Right cardiac atrium (tissue), 5 donors: ENCODE measurements at places on chromosomes 16 and 17. TPM values are rescaled to one million over a fixed set of nuclear protein-coding genes. Genes with fewer than 3 reads are reported as not detected.

- DNase-seq: no peak
Measured at GRCh38 chr16:73124097-73124652, 76.2 kb upstream of the ZFHX3 start.

DNA sequence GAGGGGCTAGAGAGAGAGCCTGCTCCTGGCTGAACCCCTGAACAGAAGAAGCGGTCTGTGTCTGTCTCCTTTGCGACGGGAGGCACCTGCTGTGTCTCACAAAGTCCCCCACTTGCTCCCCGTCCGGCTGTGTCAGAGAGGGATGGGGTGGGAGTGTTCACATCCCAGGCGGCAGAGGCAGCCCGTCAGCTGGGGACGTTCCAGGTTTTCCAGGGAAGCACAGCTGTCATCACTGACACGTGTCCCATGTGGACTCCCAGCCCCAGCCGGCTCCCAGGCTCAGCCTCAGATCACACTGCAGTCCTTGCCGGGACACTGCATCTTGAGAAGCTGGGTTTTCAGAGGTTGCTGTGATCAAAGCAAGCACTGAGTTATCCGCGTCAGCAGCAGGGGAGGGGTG lies 1.6 kb downstream of the TELO2 start:
- peak; percentile 81 for DNase-seq

DNA sequence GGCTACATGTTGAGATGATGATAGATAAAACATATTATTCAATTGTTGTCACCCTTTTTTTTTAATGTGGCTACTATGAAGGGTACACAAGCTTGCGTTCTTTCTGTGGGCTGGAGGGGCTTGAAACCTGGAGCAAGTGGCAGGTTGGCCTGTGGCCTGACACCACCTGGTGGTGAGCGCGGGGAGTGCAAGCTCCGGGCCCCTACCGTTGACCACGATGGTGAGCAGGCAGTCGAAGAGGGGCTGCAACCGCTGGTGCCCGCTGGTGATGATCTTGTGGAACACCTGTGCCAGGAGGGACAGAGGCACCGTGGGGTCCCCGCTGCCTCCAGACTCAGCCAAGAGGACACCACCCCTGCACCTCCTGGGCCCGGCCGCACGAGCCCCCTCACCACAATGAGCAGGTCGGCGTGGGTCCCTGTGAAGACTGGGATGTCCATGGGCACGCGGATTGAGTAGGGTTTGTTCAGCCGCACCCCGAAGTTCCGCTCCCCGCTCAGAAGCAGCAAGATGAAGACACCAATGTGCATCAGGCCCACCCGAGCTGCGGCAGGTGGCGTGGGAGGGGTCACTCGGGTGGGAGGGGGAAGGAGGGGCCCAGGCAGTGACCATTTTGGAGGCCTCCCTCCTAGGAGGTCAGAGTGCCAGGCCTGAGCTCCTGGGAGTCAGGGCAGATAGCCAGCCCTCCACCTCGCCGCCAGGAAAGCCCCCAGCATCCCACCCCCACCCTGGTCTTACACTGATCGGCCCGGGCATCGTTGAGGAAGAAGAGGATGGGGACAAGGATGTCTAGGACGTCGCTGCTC lies 14.4 kb downstream of the HID1 start:
- DNase-seq: peak; percentile 67

- no peak for DNase-seq
Measured at GRCh38 chr16:17205279-17206211, 265.2 kb downstream of the XYLT1 start.

- peak; percentile 48 for DNase-seq
Measured at GRCh38 chr16:81696961-81697615, 82.0 kb upstream of the PLCG2 start.

MYOCD gene
- 65.3 TPM for total RNA-seq
